HCT116 (cell line): ENCODE measurements at places on chromosomes 12 and 14.

- no peak for DNase-seq
Measured at GRCh38 chr12:2165927-2166326, 113.1 kb downstream of the CACNA1C start.

DNA sequence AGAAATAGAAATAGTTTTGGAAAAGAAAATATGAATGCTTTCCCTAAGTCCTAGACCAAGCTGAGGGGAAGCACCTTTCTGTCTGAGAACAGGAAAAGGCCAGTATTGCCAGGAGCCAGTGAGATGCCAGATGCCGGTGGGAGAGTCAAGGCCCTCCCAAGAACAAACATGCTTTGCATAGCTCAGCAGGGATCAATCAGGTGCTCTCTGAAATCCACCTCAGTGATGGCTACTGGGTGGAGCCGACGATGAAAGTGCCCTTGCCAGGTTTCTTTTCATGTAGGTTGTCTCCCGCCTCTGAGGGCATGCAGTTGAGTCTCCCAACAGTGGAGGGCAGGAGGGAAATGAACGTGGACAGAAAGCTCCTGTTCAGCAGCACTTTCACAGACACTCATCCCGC is 28.3 kb downstream of the DEGS2 start:
- no peak for DNase-seq

GRCh38 chr14:36207500-36207899 is 31.0 kb upstream of the PTCSC3 start:
- DNase-seq: no peak

DNA sequence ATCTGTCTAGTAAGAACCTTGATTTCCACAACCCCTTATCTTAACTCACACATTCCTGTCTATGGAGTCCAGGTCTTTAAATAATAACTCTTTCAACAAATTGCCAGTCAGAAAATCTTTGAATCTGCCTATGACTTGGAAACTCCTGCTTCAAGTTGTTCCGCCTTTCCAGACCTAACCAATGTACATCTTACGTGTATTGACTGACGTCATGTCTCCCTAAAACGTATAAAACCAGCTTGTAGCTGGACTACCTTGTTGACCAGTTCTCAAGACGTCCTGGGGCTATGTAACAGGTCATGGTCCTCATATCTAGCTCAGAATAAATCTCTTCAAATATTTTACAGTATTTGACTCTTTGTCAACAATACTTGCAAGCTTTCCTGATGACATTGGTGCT is 337.0 kb downstream of the TMEM132D start:
- no peak for DNase-seq

DNA sequence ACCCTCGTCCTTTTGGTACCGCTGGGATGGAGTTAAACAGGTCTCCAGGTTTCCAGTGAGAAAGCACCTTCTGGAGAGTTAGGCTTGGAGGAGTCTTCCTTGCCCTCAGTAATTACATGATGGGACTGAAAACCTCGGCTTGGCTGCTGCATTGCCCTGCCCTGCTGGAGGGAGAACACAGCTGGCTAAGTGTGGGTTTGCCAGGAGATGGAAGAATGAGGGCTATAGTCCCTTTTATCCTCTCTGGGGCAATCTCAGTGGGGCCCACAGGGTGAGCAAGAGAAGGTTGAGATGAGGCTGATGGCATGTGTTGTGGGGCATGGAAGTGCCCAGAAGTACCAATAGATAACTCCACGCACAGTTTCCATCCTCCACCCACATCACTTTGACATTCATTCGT is 23.2 kb upstream of the MEG3 start:
- no peak for DNase-seq

DNA sequence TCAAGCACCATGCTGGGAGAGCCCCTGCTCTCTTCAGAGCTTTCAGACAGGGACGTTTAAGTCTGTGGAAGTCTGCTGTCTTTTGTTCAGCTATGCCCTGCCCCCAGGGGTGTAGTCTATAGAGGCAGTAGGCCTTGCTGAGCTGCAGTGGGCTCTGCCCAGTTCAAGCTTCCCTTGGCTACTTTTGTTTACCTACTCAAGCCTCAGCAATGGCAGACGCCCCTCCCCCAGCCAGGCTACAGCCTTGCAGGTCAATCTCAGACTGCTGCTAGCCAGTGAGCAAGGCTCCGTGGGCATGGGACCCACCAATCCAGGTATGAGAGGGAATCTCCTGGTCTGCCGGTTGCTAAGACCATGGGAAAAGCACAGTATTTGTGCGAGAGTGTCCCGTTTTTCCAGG is 37.4 kb upstream of the C12orf71 start:
- no peak for DNase-seq

DNA sequence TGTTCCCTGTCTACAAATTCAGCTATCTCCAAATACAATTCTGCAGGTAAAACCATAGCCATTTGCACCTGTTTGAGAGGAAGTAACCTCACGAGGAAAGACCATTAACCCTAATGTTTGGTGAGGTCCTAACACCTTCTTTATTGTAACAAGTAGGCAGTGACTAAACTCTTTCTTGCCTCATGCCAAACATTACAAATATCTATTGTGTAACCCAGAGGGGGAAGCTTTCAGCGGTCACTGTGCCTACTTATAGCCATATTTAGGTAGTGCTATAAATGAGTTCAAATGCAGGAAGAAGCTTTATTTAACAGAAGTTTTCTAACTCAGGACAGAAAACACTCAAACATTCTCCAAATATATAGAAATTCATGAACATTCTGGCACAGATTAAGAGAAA is 252.7 kb downstream of the LRFN5 start:
- no peak for DNase-seq

- no peak for DNase-seq
Measured at GRCh38 chr14:22781301-22781991, 15.0 kb downstream of the OXA1L start.

DNA sequence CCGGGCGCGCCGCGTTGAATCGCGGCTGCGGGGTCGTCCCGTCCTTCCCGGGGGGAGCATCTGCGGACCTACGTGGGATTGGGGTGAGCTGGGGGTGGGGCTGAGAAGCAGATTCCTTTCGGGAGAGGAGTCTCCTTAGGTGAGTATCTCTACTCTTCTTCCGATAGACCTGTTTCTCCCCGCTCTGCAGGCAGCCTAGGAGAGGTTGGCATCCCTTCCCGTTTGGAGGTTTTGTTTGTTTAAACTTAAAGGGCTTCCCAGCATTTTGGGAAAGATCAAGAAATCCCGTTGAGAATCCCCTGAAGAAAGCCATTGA is 411 bp downstream of the TTLL5 start:
- no peak for DNase-seq

GRCh38 chr14:102565331-102565887 is 27.0 kb upstream of the RCOR1 start:
- no peak for DNase-seq
